Activated CD8-positive, alpha-beta memory T cell treated with anti-CD3 and anti-CD28 coated beads for 4 hours (primary cell): ENCODE measurements at places on chromosomes 5 and 9.

DNA sequence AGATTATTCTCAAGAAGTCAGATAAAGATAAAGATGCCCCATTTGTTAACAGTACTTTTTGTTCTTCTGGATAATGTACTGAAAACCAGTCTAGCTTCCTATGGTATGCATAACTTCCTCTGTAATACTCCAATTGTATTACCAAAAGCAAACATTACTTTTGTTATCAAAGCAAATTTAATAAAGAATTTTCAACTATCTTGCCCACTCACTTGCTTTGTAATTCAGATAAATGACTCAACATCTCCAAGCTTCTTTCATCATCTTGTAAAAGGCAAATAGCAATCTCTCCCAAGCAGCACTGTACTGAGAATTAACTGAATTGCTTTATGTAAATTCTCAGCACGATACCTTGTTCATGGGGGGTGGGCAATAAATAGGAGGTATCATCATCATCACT is 98.3 kb downstream of the NFIB start:
- no peak for DNase-seq

DNA sequence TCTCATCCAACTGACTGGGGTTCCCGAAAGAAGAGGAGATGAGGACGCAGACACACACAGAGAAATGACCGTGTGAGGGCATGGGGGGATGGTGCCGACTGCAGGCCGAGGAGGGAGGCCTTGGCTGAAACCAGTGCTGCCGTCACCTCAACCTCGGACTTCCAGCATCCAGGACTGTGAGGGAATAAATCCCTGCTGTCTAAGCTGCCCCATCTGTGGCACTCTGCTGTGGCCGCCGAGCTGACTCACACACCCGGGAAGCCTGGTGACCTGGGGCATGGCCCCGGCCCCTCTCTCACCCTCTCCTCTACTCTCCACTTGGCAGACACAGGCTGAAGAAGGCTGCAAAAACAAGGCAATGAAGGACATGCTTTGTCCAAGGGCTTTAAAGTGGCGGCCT is 4.4 kb upstream of the COL5A1 start:
- no peak for DNase-seq

- no peak for DNase-seq
Observed at GRCh38 chr9:38294220-38294960, 98.1 kb upstream of the ALDH1B1 start.

DNA sequence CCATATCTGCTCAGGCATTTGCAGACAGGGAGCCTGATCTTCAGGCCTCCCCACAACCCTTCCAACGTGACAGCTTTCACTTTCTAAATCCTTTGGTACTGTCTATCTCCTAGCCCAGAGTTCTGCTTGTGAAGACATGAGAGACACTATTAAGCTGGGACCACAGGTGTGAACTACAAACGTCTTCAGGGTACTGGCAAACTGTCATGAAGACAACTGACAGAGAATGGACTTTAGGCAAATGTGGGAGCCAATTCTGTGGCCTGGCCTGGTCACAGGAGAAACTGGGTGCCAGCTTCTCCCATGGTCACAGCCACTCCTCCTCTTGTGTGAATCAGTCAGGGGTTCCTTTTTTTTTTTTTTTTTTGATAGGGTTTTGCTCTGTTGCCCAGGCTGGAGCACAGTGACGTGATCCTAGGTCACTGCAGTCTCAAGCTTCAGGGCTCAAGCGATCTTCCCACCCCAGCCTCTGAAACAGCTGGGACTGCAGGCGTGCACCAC is 10.4 kb downstream of the TRIM14 start:
- peak; percentile 9 for DNase-seq

DNA sequence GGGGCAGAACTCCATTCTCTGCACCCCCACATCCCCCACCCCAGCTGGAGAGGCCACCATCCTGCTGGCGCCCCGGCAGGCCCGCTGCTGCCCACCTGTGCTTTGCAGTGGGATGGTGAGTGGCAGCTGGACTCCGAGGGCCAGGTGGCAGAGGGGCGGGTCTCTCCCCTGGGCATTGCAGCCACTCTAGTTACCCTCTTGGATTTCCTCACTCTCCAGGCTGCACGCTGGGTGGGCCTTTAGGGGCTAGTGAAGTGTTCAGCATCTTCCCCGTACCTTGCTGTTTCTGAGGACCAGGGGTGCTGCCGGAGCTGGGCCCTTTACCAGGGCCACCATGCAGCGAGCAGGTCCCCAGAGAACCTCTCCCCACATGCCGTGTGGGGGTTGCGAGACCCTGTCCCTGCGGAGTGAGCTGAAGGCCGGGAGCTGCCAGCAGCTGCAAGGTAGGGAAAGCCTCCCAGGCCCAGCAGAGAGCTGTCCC is 88.4 kb upstream of the SH3PXD2B start:
- no peak for DNase-seq

DNA sequence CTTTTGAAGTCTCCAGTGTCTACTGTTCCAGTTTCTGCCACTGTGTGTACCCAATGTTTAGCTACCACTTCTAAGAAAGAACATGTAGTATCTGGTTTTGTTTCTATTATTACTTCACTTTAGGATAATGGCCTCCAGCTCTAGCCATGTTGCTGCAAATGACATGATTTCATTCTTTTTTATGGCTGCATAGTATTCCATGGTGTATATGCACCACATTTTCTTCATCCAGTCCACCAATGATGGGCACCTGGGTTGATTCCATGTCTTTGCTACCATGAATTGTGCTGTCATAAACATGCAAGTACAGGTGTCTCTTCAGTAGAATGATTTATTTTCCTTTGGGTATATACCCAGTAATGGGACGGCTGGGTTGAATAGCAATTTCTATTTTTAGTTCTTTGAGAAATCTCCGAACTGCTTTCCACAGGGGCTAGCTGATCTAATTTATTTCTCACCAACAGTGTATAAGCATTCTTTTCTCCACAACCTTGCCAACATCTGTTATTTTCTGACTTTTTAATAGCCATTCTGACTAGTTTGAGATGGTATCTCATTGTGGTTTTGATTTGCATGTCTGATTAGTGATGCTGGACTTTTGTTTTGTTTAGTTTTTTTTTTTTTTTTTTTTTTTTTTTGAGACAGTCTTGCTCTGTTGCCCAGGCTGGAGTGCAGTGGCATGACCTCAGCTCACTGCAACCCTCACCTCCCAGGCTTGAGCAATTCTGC is 68.9 kb downstream of the WDR41 start:
- no peak for DNase-seq

DNA sequence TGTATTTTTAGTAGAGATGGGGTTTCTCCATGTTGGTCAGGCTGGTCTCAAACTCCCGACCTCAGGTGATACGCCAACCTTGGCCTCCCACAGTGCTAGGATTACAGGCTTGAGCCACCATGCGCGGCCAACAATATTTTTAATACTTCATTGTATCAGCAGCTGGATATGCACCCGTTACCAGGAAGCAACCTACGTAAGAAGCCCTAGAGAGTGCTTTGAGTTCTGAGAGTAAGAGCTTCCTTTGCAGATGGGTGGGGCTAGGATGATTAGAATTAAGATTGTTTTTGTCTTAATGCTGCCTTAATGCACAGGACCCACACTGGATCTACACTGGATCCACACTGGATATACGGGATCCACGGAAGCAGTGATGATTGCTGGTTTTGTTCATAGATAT is 123.9 kb upstream of the ABCA1 start:
- no peak for DNase-seq

- DNase-seq: no peak
Observed at GRCh38 chr9:9299134-9299533, 1313.7 kb downstream of the PTPRD start.

GRCh38 chr9:86500667-86501435 is 146.6 kb upstream of the TUT7 start:
- no peak for DNase-seq

DNA sequence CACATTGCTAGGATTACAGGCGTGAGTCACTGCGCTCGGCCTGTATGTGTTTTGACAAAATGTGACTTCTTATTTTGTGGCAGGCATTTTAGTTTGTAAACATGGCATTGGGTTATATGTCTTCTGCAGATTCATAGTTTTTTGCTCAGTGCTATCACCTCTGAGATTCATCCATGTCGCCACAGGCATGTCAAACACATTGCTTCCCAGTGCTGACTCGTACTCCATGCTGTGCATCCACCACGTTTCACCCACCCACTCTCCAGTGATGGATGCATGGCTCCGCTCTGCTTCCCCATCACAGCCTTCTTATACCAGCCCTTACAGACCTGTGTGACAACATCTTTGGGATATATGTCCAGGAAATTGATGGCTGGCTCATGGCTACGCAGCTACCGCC is 158.8 kb downstream of the GAS1 start:
- DNase-seq: no peak

GRCh38 chr5:35171078-35171477 is 59.2 kb downstream of the PRLR start:
- no peak for DNase-seq

- no peak for DNase-seq
Observed at GRCh38 chr9:131628459-131629225, 83.3 kb downstream of the PRRT1B start.

DNA sequence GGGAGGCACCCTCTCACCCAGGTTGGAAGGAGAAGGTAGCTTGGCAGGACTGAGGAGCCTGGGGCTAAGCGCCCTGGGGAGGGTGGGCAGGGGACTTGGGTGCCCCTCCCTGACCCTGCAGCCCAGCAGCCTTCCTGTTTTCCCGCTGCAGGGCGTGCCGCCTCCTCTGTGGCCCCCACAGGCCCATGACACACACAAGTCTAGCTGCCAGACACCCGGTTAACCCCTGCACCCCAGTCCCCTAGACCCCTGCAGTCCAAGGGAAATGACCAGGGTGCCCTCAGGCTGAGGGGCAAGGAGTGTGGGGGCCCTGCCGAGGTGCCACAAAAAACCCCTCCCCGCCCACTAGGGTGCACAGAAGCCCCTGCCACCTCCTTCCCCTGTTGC is 33.0 kb downstream of the GOLGA2 start:
- no peak for DNase-seq

GRCh38 chr9:123691765-123692303 is 238.1 kb downstream of the DENND1A start:
- DNase-seq: no peak

DNA sequence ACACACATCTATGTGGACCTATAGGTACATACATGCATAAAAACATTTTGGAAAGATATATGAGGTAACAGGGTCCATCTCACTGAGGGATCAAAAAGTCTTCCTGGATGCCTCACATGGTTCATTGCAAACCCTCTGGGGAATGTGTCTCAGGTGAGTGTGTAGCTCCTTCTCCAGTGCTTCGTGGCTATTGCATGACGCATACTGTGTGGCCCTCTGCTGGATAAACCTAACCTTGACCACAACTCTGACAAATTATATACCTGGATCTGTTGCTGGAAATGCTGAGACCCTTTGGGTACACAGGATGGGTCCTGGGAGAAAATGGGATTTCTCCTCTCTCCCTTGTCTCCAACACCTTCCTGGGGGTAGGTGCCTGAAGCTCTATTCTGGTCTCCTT is 91.9 kb downstream of the JAKMIP2 start:
- DNase-seq: no peak

- peak; percentile 16 for DNase-seq
Observed at GRCh38 chr5:82225525-82226172, 52.5 kb downstream of the RPS23 start.

GRCh38 chr9:109422641-109423040 is 75.5 kb downstream of the PTPN3 start:
- no peak for DNase-seq
